CD4-positive, alpha-beta T cell treated with Interleukin-4 for 4 hours (primary cell): ENCODE measurements at places on chromosomes 1 and 21.
A peak's percentile ranks its signal among the peaks of the same experiment; 100 is the strongest.

- no peak for DNase-seq
Observed at GRCh38 chr1:6084781-6085495, 39.2 kb downstream of the KCNAB2 start.

DNA sequence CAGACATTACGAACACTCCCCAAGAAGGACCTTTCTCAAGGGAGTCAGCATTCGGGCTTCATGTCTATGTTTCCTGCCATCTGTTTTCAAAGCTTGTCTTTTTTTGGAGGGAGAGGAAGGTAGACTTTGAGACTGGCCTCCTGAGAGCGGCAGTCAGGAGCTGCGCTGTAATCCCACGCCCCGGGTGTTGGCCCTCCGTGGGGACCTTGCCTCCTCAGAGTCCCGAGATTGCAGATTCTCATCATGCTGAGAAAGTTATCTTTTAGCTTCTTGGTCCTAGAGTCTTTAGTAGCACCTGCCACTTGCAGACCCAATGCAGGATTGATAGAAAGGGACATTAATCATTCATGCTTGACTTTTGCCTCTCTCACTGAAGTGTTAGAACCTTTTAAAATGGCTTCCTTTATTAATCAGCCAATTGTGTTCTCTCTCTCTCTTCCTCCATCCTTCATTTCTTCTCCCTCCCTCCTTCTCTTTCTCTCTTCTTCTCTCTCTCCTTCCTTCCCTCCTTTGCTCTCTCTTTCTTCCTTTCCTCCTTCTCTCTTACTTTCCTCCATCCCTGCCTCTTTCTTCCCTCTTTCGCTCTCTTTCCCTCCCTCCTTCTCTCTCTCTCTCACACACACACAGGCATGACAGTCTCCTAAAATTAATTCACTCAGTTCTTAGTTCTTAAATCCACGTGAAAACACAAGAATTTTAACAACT lies 25.2 kb upstream of the GNPAT start:
- no peak for DNase-seq

DNA sequence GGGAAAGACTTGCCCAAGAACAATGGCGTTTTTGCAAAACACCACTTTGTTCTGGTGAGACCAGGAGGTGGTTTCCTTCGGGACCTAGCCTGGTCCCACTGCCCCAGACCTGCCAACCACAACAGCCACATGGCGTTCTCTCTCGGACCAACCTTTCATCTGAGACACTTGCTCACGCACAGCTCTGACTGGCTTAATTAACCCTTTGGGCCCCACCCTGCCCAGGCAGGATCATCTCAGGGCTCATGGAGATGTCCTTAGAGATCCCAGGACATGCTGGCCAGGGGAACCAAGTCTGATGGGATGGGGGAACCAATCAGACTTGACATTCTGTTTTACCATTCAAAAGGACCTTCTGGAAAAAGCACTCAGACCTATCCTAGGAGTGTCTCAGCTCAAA lies 97.8 kb upstream of the SLC2A1 start:
- no peak for DNase-seq

DNA sequence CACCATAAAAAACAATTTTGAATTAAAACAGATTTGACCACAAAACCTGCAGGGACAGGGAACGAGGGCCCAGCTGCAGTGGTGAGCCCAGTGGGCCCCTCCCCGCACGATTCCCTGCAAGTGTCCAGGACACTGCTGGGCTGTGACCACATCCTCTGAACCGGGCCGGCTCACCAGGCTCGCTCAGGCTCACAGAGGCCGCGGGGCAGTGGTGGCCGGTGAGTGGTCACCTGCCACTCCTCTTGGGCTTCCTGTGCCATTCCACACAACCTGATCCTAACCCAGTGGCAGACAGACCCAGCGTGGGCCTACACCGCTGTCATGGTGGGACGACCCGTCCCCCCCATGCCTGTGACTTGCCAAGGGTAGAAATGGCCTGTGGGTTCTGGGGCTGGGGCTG lies 36.5 kb upstream of the RIPK4 start:
- no peak for DNase-seq

GRCh38 chr1:7646981-7647901 lies 123.9 kb upstream of the VAMP3 start:
- peak; percentile 43 for DNase-seq

GRCh38 chr1:54374766-54375165 lies 31.4 kb downstream of the SSBP3 start:
- DNase-seq, result no peak

DNA sequence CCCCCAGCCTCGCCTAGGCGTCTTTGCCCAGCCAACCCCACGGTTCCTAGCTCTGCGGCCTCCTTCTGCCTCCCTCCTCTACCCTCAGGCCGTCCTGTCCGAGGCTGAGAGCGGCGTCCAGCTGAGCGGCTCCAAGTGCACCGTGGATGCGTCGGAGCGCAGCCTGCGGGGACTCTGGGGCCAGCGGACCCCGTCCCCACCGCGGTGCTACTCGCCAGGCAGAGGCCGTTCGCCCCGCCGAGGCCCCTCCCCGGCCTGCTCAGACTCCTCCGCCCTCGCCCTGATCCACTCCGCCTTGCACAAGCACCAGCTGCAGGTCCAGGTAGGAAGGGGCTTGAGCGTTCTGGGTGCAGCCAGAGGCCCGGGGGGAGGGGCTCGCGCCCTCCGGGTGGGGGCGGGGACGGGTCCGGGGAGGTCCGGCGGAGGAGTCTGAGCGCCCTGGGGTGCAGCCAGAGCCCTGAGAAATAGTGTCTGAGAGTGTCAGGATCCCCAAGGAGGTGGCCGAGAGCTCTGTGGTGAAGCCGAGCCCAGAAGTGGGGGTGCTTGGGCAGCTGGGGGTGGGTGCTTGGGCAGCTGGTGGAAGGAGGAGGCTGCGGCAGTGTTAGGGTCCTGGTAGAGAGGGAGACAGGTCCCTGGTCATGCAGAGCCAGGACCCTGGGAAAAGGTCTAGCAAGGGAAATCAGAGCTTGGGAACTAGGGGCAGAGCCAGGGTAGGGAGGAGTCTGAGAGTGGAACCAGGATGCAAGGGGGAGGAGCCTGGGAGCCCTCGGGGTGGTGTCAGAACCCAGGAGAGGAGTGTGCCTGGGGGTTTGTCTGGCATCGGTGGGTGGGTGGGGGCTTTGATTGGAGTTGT lies 3.2 kb upstream of the NBPF3 start:
- DNase-seq, result no peak

DNA sequence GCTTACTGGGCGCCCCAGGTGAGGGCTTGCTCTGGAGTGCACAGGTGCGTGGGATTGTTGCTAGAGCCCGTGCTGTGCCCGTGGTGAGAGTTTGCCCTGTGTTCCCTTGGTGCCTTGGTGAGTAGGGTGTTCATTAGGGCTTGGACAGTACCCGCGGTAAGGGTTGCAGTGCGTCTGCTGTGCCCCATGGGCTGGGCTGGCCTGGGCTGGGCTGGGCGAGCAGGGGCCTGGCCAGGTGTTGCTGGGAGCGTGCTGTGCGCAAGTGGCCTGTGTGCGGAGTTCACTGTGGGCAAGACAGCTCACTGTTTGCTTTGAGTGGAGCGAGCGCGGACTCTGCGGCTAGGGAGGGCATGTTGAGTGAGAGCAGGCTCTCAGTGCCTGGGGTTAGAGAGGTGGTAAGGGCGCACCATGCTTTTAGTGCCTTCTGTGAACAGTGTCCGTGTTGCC lies 725 bp downstream of the CR1L start:
- no peak for DNase-seq

- DNase-seq, result no peak
Observed at GRCh38 chr1:67755160-67755559, 70.2 kb downstream of the GADD45A start.

DNA sequence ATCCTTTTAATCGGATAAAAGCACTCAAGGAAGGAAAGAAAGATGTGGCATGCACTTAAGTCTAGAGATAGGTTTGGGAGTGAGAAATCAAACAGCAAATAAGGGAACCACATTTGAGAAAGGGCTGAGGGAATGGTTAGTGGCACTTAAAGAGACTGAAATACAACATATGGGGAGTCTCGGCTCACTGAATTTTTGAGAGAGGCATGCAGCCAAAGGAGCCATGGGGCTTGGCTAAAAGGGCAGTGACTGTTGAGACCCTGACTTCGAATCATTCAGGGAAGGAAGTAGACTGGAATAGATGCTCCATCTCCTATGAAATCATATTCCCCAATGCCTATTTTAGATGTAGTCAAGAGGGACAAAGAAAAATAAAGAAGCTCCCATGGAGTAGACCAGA lies 58.3 kb upstream of the HAO2 start:
- DNase-seq, result no peak

DNA sequence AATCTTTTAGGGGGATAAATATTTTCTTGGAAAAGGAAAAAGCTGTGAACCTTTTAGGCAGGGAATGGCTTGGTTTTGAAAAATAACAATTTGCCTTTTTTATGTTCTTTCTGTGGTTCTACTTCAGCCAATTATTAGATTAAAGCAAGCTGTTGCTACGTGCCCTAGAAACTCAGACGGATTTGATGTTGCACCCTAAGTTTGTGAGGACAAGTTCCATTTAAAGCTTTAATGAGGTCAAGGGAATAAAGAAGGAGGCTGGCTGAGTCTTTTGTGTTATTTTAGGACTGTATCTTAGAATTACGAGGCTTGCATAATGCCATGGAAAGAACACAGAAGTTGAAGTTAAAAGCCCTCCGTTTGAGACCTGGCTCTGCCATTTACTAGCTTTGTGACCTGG lies 216.9 kb downstream of the NUF2 start:
- DNase-seq, result no peak

GRCh38 chr21:39127506-39127905 lies 55.7 kb downstream of the PSMG1 start:
- DNase-seq, result no peak

DNA sequence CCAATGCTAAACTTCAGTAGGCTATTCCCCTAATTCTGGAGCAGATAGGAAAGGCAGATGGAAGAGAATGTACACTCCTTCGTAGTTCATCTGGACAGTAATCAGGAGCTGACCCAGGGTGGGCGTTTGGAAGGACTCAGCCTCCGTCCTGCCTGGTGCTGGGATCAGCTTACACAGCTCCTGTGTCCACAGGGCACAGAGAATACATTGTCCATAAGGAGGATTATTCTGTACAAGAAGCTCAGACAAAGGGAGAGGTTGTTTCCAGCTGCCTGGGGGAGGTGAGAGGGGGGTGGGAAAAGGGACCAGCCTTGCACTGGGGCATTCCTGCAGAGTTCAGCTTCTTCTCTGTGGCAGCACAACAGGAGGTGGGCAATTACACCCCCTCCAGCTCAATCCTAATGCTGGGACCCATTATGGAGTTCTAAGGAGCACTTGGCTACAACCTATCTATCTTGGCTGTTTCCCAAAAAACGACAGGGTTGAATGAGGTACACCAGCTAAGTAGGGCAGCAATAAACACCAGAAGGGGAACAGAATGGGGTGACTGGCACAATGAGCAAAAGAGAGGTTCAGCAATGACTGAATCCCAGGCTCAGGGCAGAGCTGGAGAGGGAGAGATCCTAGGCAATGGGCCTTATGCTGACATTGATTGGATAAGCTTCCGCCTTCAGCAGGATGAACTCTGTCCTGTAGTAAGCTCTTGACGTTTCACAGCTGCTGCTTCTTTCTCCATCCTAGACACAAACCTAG lies 7.4 kb downstream of the MED8 start:
- no peak for DNase-seq

GRCh38 chr1:33683913-33684312 lies 180.0 kb upstream of the HMGB4 start:
- no peak for DNase-seq

DNA sequence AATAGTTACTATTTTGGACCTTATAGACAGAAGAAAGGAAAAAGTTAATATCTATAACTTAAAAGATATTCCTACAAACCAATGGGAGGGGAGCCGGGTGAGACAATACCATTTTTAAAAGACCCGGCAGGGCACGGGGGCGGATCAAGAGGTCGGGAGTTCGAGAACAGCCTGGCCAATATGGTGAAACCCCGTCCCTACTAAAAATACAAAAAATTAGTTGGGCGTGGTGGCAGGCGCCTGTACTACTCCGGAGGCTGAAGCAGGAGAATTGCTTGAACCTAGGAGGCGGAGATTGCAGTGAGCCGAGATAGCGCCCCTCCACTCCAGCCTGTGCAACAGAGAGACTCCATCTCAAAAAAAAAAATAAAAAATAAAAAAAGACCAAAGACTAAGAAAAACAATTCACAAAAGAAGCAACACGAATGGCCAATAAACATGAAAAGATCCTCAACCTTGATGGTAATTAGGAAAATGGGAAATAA lies 1.2 kb upstream of the PSMB2 start:
- no peak for DNase-seq

DNA sequence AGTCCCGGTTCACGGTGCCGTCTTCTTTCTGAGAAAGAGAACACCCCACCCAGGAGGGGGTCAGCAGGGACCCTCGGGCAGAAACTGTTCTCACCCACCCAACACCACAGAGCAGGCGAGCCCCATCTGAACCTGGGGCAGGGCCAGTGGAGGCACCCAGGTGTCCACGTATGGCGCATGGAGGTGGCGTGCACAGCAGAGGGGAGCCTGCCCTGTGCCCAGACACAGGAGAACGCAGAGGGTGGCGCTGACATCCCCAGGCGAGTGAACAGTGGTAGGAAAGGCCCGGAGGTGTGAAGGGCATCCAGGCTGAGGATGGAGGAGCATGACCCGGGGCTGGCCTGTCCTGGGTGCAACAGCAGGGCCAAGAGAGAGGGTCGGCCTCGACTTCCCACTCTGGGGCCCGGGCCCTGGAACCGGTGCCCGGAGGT lies 91.1 kb downstream of the STUM start:
- DNase-seq, result no peak

DNA sequence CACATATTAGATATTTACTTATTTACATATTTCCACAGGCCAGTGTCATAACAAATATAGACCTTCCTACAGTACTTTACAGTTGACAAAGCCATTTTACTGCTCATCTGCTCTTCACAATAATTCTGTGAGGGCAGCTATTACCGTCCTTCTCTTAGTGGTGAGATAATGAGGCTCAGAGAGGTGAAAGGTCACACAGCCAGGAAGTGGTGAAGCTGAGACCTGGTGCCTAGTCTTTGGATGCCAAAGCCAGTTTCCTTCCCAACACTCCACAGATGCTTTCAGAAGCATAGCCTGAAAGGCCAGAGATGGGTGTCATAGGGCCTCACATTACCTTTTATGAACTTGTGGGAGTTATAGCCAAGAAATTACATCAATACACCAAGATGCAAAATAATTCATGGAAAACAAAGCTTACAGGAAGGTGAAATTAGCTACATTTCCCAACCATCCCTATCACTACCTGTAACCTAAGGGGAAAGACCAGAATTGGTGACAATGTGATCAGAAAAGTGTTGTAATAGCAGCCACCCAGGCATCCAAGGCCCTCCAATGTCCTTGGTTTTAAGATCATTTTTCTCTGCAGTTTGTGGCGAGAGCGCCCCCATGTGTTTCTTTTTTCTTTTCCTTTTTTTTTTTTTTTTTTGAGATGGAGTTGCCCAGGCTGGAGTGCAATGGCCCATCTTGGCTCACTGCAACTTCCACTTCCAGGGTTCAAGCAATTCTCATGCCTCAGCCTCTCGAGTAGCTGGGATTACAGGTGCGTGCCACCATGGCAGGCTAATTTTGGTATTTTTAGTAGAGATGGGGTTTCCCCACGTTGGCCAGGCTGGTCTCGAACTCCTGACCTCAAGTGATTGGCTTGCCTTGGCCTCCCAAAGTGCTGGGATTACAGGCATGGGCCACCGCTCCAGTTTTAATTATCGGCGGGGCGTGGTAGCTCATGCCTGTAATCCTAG lies 26.5 kb upstream of the RPL11 start:
- DNase-seq, result no peak

- DNase-seq, result no peak
Observed at GRCh38 chr1:209900734-209901133, 37.3 kb upstream of the SYT14 start.
